ENCODE measurements at places on chromosomes 6 and 20. TPM values are rescaled to one million over a fixed set of nuclear protein-coding genes. Genes with fewer than 3 reads are reported as not detected.

DNA sequence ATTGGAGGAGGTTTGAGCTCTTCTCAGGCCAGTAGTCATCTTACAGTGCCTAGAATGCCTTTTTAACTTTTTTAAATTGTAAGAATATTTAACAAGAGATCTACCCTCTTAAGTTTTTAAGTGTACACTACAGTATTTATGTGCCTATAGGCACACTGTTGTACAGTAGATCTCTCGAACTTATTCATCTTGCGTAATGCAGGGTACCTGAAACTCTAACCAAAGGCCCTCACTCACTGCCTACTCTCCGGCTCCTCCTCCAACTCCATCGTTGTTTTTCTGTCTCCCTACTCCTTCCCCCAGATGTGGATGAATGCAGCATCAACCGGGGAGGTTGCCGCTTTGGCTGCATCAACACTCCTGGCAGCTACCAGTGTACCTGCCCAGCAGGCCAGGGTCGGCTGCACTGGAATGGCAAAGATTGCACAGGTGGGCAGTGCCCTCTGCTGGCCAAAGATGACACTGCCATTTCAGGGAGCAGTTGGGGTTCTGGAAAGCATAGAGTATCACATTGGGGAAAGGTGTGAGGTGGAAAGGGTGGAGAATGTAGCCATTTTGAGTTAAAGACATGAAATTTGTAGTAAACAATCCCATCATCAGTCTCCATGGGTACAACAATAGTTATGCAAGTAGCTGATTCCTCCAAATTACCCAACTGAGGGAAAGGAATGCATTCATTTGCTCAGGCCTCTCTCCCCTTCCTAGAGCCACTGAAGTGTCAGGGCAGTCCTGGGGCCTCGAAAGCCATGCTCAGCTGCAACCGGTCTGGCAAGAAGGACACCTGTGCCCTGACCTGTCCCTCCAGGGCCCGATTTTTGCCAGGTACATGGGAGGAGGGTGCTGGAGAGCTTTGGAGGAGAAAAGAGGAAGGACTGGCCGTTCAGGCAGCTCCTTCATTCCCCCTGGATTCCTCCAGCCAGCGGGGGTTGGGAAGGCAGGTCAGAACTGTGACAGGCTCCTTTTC lies 18.4 kb upstream of the ZNF76 start:
- DNase-seq = peak; percentile 63

DNA sequence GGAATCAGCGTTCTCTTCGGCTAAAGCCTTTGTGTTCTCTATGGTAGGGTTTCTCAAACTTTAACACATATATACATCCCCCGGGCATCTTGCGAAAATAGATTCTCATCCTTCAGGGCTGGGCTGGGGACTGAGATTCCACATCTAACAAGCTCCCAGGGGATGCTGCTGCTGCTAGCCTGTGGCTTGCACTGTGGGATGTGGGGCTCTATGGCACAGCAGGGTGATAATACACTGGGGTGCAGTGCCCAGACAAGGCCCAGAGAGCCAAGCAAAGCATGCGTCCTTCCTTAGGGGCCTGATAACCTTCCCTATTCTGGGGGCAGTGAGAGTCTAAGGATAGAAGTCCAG lies 102.0 kb downstream of the LAMP5 start:
- no peak for DNase-seq

DNA sequence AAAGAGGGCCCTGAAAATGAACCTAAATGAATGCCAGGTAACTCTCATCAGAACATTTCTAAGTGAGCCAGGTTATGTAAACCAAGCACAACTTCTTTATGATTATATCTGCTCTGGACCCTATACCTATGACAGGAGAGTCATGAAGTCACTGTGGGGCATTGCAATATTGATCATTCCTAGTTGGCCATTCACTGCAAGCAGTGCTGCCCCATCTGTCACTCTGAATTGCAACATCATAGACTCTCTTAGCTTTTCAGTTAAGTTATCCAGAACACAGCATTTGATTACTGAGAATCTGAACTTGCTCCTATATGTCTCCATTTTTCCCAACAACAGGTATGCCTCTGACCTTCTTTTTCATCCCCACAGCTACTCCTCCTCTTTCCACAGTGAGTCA lies 3.3 kb downstream of the COL21A1 start:
- DNase-seq = no peak

DNA sequence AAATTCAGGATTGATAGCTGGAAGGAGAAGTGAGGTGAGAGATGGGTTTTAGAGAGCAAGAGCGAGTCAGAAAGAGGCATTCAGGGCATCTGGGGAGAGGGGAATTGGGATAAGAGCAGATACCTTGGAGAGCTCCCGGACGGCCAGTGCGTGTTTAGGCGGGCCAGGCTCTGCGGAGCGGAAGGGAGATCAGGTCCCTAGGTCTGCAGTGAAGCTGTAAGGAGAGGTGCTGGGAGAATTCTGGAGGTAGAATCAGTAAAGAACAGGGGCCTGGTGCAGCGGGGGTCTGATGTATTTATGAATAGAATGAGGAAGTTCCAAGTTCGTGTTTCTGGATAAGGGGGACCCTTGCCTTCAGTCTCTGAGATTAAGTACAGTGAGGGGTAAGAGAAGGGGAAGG lies 47.4 kb upstream of the FAM83D start:
- peak; percentile 54 for DNase-seq

DNA sequence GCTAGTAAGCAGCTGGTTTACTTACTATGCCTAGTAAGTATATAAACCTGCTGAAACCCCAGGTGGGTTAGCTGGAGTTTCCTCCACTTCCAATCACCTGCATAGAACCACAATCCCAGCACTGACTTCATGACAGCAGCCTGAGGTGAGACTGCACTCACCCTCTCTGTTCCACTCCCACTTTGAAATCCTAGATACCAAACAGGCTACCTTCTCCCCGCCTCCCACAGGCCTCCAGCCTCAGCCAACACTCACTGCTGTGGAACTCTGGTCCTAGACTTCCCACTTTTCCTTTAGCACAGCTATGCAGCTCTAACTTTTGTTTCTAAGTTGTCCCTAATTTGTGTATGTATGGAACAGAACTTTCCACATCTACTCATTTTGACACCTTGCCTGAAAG lies 149.7 kb upstream of the ARID1B start:
- DNase-seq = no peak

DNA sequence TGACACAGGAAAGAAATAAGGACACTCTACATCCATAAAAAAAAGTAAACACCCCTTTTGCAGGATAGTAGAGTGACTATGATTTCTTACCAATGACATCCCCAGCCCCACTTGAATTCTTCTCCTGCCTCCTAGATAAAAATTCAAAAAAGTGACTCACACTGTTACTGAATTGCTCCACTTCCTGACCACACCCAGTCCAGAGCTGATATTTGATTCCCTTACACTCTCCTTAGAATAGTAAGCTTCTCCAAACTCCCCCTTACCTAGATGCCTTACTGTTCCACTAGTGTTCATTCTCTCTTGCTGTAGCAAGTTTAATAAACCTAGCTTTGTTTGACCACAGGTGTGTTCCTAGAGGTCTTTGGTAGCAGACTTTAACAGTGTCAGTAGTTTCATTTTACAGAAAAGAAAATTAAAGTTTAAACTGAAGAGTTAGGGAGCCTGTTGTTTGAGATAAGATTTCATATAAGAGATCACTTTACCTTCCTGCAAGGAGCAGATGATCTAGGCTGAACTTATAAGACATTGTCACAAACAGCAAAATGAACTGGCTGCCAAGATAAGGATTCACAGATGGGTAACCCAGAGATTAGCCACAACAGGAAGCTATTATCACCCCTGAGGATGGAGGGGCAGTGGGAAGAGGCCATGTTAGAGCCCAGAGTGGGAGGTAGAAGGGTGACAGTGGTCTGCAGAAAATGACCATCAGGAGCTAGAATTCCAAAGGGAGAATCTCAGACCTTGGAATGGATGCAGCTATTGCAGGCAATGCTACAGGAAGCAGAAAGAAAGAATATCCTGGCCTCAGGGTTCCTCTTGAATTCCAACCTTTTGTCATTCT lies 28.4 kb upstream of the BTN3A2 start:
- peak; percentile 37 for DNase-seq

DNA sequence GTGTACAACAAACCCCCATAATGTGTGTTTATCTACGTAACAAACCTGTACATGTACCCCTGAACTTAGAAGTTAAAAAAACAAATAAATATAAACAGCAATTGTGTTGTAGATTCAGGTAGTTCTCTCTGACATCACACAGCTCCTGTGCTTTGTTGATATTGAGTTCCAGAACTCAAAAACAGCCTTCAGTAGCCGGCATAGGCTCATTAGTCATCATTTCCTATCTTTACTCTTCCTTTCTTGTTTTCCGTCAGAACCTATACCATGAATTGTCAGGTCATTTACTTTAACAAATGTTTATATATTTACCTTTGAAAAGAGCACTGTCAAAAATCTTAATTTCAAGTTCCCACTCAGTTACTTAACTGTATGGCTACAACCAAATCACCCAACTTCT lies 88.8 kb downstream of the ADTRP start:
- no peak for DNase-seq

- DNase-seq = peak; percentile 58
Observed at GRCh38 chr20:2603816-2604505, 48.5 kb upstream of the NOP56 start.

DNA sequence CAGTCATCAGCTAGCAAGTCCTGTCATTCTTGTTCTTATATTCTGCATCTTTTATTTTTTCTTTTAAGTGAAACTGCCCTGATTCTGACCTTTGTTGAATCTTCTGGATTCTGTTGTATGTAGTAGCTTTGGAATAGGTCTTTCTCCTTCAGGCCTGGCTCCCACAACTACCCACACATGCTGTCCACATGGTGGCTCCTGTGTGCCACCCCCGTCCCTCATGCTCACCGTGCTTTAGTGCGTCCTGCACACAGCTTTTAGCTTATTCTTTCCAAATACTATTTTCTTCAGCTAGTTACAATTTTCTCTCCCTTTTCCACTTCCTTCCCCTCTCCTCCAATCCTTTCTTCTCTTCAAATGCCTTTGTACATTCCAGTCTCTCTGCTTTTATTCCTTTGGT lies 61.8 kb downstream of the CTNNBL1 start:
- peak; percentile 41 for DNase-seq

The FAM83B gene
- not detected for total RNA-seq

The DEFB124 gene
- not detected for total RNA-seq

The PBX2 gene
- total RNA-seq = 29.0 TPM

Data from myocyte (in vitro differentiated cells).